ENCODE measurements at places on chromosomes 11 and 22. TPM values are rescaled to one million over a fixed set of nuclear protein-coding genes. Genes with fewer than 3 reads are reported as not detected.

ISX gene
- total RNA-seq, result not detected

- DNase-seq, result peak; percentile 96
Observed at GRCh38 chr11:95150956-95151684, 61.5 kb downstream of the ENDOD1 start.

PGA4 gene
- total RNA-seq, result not detected

DNA sequence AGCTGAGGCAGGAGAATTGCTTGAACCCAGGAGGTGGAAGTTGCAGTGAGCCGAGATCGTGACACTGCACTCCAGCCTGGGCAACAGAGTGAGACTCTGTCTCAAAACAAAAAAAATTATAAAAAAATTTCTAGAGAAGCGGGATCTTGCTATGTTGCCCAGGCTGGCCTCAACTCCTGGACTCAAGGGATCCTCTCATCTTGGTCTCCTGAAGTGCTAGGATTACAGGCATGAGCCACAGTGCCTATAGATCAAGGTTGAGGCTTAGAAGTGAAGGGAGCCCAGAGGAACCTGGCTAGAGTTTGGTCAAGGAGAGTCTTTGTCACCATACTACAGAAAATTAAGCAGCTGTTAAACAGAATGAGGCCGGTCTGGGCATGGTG is 1.4 kb upstream of the MCM5 start:
- no peak for DNase-seq

DNA sequence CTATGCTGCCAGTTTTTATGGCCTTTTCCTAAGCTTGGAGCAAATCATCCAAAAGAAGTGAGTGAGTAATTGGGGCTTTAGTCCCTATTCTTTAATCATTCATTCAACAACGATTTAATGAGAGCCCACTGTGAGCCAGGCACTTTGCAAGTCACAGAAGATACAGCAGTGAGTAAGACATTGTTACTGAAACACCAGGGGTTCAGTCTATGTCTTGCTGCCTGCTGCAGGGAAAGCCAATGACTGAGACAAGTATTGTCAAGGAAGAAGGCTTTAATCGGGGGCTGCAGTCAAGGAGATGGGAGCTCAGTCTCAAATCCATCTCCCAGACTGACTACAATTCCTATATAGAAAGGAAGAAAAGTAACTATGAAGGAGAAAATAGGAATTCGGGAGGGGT is 228.3 kb downstream of the FAM181B start:
- DNase-seq, result no peak

DNA sequence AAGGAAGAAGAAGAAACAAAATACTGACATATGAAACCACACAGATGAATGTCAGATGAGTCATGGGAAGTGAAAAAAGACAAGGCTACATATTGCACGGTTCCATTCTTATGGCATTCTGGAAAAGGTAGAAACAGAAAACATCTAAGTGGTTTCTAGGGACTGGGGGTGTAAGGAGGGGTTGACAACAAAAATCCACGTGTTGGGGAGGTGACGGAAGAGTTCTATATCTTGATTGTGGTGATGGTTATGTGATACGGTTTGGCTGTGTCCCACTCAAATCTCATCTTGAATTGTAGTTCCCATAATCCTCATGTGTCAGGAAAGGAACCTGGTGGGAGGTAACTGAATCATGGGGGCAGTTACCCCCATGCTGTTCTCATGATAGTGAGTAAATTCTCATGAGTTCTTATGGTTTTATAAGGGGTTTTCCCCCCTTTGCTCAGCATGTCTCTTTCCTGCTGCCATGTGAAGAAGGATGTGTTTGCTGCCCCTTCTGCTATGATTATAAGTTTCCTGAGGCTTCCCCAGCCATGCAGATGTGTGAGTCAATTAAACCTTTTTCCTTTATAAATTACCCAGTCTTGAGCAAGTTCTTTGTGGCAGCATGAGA is 6.4 kb upstream of the ARFGAP3 start:
- peak; percentile 76 for DNase-seq

MPZL2 gene
- total RNA-seq, result 30.1 TPM

DNA sequence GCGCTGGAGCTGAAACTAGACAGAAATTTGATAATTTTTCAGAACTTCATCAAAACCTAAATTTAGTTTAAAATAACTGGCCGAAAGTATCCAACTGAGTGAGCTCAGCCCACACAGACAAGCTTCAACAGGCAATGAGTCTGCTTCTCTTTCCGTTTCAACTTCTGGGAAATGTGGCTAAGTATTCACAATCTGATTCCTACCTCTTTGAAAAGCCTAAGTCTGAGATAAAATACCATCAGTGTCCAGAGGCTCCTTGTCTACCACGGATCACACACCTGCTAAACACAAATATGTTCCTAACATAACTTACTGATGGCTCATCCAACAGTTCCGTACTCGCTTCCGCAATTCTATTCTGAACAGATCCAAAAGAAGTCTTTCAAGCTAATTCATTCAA is 8.5 kb downstream of the SIK3 start:
- no peak for DNase-seq

GRCh38 chr11:127393460-127393997 is 393.0 kb upstream of the KIRREL3 start:
- no peak for DNase-seq

GRCh38 chr11:47347137-47347536 is 5.4 kb downstream of the MYBPC3 start:
- no peak for DNase-seq

KCNK4 gene
- not detected for total RNA-seq

GRCh38 chr22:36104435-36104834 is 56.1 kb downstream of the APOL3 start:
- DNase-seq, result no peak

DNA sequence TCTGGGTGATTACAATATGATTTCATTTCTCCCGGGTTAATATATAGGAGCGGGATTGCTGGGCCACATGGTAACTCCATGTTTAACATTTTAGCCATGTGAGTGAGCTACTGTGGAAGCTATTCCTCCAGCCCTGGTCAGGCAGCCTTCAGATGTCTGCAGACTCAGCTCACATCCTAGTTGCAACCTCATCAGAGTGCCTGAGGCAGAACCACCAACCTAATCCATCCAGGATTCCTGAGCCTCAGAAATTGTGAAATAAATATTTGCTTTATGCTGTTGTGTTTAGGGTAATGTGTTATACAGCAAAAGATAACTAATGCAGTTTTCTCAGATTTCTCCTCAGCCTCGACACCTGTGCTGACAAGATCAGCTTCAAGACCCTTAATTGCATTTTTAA is 676.8 kb downstream of the OPCML start:
- DNase-seq, result no peak

TRAPPC4 gene
- total RNA-seq, result 62.2 TPM

OR5B21 gene
- not detected for total RNA-seq

- peak; percentile 79 for DNase-seq
Observed at GRCh38 chr11:86632499-86633269, 39.7 kb downstream of the ME3 start.

DNA sequence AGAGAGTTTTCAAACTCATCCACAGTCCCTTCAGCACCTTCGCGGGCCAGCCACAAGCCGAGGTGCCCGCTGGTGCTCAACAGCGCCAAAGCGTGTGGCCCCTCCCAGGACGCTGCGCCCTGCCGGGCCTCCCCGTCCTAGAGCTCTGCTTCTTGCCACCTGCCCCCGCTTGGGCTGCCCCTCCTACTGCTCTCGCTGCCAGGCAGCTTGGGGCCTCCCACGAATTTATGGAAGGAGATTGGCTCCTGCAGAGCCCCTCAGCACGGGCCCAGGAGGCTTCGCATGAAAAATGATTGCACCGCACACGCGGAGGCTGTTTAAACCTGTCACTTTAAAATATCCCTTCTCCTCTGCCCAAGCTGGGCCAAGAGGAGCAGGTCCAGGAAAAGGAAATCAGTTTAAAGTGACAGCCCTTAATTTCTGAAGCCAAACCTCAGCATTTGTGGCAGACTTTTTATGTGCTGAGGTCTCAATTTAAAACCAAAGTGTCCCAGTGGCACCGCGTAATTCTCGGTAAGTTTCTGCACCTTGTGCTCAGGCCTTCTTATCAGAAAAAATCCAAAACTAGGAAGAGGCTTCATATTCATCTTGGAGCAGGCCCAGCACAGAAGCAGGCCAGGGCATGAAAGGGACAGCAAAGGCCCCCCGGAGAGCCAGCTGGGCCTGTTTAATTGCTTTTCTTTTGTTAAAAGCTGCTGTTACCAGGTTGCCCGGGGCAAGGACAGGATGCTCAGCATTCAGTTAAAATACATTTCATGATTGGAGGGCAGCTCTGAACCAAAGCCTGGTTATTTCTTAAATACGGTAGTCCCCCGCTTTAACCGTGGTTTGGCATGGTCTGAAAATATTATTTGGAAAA is 303.6 kb downstream of the OPCML start:
- no peak for DNase-seq

- no peak for DNase-seq
Observed at GRCh38 chr11:94590352-94591041, 23.3 kb downstream of the PIWIL4 start.

CCDC88B gene
- 58.4 TPM for total RNA-seq

DNA sequence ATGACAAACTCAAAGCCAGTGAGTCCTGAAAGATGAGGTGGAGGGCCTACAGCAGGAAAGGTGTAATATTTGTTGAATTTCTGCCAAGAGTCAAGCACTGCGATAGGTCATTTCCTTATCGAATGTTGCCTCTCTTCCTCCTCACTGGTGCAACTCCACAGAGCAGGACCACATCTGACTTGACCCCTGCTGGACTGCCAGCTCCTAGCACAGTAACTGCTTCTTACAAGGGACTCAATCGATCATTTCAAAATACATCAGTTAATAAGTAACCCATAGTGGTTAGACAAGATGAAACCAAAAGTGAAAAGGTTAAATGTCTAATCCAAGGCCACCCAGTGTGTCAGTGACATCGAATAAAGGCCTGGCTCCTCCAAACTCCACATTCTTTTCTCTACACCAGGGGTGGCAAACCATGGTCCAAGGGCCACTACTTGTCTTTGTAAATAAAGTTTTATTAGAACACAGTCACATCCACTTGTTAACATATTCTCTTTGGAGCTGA is 98.5 kb upstream of the CSNK2A3 start:
- DNase-seq, result no peak

MS4A7 gene
- total RNA-seq, result not detected

DNA sequence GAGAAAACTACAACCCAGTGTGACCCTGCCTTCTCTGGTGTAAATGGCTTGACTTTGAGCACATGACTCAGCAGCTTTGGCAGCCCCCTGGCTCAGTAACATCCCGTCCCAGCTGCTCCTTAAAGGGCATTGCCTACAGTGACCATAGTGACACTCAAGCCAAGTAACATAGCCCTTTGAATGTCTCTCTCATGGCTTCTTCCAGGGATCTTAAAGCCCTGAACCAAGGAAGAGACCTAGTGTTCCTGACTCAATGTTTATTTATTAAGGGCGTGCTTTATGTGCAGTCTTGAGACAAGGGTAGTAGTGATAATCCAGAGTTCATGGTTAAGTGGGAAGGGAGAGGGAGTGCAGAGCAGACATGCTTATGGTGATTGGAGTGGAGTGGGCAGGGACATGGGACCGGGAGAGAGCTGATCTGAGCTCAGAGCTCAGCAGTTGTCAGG is 125.7 kb downstream of the PARVA start:
- no peak for DNase-seq

GRCh38 chr11:69144316-69145049 is 11.3 kb upstream of the SMIM38 start:
- DNase-seq, result peak; percentile 73

- DNase-seq, result peak; percentile 76
Observed at GRCh38 chr11:61834278-61835048, 6.4 kb downstream of the FADS2 start.

DNA sequence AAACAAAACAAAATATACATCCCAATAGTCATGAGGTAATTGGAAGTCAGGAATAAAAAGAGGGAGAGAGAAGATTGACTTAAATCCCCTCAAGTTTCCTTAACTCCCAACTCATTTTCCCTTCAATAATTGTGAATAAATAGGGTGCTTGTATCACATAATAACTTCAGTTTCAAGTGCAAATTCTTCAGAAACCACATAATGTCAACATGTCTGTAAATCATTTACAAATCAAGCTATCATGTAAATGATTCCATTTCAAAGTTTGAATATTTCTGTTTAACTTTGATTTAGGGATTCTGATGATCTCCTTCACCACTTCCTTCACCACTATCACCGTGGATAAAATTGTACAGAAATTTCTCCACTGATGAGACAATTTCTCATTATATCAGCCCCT is 23.2 kb downstream of the CASP5 start:
- no peak for DNase-seq

DNA sequence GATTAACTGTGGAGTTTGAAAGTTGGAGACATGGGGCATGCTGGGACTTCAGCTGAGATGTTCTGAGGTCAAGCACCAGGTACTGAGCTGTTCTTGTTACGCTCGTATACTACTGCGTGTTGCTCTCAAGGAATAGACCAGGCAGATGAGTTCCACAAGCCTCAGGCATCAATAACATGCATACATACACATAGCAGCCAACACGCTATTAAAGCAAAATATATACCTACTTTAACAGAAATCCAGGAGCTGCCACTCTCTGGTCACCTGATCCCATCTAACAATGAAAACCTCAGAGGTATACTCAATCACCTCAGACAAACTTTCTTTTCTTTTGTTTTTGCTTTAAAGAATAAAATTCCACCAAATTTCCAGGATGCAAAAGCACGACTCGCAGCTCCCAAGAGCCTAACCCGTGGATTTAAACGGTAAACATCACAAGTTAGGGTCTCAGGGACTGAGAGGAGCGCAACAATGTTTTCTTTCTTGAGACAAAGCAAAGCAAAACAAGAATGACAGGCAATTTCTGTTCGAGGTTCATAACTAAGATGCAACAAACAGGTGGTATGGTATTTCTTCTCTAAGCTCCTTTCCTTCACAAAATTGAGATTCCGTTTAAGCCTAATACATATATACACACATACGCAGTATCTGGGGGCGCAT is 16.5 kb downstream of the BLID start:
- DNase-seq, result no peak

SPI1 gene
- 0.11 TPM for total RNA-seq

- no peak for DNase-seq
Observed at GRCh38 chr22:32997295-32997694, 60.9 kb downstream of the SYN3 start.

DNA sequence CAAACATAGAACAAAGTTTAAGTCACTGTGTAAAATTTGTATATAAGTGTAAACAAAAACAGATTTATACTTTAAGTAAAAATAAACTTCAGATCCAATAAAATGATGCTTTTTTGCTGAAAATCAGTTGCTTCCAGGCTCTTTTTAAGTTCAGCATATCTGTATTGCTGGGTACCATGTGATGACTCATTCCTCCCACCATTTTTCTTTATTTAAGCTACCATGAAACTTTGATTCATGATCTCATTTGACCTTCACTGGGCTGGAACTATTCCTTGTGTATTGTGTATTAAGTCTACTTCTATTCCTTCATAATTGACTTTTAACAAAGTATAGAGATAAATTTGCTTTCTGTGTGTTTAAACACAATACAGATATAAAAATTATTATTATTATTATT is 46.3 kb upstream of the RRM1 start:
- no peak for DNase-seq

All from activated CD4-positive, alpha-beta T cell treated with anti-CD3 and anti-CD28 coated beads for 36 hours (primary cell).